Activated CD4-positive, CD25-positive, alpha-beta regulatory T cell (primary cell): ENCODE measurements at places on chromosomes 5 and 9.

DNA sequence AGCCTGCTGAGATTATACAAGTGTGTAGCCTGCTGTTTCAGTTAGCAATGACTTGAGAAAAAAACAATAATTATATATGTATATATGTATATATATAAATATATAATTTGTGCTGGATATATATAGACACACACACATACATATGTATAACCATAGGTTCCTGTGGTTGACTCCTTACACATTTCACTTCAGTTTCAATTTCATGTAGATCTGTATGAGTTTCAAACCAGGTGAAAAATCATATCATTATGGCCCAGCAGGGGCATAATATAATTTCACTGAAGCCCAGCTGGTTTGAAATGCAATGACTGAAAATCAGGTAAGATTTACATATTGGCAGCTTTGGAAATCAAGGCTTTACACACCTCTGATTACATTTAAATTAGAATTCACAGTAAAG lies 690.4 kb upstream of the CDH18 start:
- no peak for DNase-seq

- no peak for DNase-seq
Observed at GRCh38 chr9:130445268-130445983, 665 bp downstream of the ASS1 start.

- DNase-seq = no peak
Observed at GRCh38 chr9:137757139-137757538, 120.4 kb upstream of the CACNA1B start.

DNA sequence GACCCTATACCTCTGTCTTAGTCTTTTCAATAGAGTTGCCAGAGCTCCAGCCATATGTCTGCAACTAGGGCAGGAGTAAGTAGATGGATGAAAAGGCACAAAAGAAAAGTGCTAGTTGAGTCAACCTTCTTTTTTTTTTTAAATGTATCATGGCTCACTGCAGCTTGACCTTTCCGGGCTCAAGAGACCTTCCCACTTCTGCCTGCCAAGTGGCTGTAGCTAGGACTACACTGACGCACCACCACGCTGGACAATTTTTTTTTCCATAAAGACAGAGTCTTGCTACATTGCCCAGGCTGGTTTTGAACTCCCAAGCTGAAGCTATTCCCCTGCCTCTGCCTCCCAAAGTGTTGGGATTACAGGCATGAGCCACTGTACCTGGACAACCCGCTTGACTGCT lies 27.3 kb downstream of the FOXE1 start:
- DNase-seq = no peak

DNA sequence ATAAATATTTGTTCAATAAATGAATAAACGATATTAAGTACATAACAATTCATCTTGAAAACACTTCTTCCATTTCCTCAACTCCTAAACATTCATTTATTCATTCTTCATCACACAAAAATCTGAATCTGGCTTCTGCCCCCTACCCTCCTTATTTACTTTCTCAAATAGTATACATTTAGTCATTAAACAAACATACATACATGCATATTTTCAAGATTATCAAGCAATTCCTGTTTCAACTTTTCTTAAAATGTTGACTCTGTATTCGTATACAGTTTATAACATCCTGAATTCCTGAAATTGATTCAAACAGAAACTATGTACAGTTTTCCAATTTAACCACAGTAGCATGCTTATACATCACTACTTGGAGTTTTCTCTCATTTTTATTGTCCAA lies 129.0 kb downstream of the MUSK start:
- DNase-seq = no peak

DNA sequence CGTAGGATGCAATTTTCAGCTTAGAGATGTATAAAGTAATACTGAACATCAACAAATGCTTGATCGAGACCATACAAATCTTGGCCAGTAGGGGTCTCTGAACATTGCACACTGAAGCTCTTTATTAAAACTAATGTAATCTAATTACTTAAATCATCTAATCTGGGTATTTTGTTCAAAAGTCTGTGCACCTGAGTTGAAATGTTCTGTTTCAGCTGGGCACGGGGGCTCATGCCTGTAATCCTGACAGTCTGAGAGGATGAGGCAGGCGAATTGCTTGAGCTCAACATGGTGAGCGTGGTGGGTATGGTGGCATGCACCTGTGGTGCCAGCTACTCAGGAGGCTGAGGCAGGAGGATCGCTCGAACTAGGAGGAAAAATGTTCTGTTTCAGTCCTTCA lies 41.0 kb downstream of the ESM1 start:
- DNase-seq = no peak

- DNase-seq = no peak
Observed at GRCh38 chr9:130741831-130742449, 48.4 kb downstream of the EXOSC2 start.
